ENCODE measurements at places on chromosomes 12 and 14.

DNA sequence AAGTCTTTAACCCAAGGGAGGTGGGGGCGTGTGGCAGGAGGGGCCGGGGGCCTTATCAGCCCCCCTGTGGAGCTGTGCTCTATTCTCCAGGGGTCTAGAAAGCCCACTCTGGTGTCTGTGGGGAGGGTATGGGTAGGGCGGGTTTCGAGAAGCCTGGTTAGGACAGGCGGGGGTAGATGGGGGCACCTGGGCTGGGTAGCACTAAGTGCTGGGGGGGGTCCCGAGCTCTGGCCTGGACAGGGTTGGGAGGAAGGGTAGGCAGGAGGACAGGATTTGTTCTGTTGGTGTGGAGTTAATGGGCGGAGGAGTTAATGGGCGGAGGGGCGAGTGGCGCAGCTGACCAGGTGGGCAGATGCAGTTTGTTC, 2.0 kb downstream of the PACS2 start:
- DNase-seq: no peak

DNA sequence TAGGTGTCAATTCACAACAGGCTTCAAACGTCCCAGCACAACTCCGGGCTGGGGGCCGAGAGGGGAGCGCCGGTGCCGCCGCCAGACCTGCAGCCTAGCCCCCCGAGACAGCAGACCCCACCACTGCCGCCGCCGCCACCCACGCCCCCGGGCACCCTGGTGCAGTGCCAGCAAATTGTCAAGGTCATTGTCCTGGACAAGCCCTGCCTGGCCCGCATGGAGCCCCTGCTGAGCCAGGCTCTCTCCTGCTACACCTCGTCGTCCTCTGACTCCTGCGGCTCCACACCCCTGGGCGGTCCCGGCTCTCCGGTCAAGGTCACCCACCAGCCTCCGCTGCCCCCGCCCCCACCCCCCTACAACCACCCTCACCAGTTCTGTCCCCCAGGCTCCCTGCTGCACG, 39.4 kb downstream of the SLC6A12 start:
- no peak for DNase-seq

GRCh38 chr14:24928386-24928900, 121.5 kb downstream of the STXBP6 start:
- peak; percentile 78 for DNase-seq

DNA sequence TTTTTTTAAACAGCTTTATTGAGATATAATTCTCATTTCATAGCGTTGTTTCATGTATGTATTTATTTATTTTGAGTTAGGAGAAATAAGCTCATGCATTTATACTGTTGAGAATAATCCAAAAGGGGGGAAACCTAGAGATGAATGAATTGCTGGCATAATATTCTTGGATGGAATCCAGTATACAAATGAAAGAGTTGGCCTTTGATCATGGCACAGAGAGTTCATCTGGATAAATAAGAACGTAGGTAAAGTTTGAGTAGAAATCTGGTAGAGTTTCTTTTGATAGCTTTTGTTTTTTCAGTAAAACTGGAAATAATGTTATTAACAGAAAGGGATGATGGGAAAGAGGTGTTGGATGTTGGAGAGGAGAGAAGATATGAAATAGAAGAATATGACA, 166.2 kb downstream of the LRRK2 start:
- DNase-seq: no peak

DNA sequence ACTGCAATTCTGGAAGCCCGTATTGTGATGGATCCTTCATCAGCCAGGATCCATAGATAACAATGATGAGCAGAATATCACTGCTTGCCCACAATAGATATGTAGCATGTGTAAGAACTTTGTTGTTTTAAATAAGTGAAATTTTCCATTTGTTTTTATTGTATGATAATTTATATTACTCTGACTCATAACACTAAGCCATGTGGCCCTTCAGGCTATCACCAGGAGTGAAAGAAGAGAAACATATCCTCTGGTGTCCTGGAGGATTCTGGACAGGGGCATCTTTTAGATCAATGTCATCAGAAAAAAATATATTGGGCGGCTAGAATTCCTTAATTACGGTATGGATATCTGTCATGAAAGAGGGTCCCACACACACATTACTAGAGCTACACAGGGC, 167.5 kb downstream of the SLC6A15 start:
- no peak for DNase-seq

All from LHCN-M2 (cell line).